ENCODE measurements at places on chromosomes 5 and 9. TPM values are rescaled to one million over a fixed set of nuclear protein-coding genes. Genes with fewer than 3 reads are reported as not detected.

DNA sequence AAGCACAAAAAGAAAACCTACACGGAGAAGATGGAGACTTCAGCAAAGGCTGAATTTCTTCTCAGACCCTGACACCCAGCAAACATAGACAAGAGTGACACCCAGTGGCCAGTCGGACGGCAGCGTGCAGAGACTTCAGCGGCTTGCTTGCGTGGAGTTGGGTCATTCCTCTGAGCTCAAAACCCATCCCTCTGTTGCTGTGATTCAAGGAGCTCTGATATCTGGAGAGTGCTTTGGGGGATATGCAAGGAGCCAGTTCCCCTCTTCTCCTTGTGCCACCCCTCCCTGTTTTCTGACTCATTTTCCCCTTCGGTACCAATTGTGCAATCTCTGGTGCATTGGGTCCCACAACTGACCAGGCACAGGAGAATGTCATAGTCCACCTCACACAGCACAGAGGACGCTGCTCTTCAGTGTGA lies 27.5 kb downstream of the SH3TC2 start:
- peak; percentile 54 for DNase-seq

GRCh38 chr5:156314416-156314815 lies 12.5 kb upstream of the SGCD start:
- no peak for DNase-seq

The TNC gene
- total RNA-seq, result not detected

DNA sequence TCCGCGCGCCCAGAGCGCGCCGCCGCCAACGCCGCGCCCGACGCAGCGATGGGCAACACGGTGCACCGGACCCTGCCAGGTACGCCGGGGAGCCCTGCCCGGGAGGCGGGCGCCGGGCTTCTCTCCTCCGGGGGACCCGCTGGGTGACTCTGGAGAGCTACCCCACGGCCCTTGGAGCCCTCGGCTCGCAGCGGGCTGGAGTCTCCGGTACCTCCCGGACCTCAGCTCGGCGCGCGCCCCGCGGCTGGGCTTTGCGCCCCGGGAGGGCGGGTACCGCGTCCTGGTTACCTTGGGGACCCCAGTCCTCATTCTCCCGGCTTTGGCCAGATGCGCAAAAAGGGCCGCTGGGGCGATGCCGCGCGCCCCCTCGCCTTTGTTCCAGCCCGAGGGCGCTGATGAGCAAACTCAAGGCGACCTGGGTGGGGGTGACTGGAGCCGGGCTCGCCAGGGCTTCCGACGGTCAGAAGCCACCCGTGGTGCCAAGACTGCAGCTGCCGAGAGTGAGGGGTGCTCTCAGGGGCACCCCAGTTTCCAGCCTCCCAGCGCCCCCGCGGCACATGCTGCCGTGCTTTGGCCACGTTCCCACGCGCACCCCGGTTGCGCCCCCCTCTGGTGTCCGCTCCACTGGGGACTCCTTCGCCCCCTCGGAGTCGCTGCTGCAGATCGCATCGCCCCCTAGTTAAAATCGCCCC lies 442 bp downstream of the NEURL1B start:
- DNase-seq, result peak; percentile 7

GRCh38 chr5:38595132-38595745 lies 38.8 kb upstream of the LIFR start:
- no peak for DNase-seq

- no peak for DNase-seq
These were observed 267.5 kb downstream of the ACTL7B start for GRCh38 chr9:108588246-108588645.

The PFDN1 gene
- 73.9 TPM for total RNA-seq

DNA sequence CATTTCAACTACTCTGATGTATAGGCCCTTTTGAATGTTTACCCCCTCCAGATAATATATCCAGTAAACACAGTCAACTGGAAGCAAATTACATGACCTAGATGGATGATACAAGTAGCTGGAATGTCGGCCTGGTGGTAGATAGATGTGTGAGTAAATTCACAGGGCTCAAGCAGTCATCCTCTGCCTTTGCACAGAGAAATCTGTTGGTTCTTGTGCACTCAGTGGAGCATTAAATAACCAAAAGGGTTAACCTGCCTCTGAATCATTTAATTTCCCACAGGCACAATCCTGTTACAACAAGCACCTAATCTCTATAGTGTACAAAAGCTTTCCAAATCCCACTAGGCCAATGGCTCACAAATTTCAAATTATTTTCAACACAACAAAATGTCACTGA lies 668.3 kb downstream of the DNAH5 start:
- no peak for DNase-seq

- no peak for DNase-seq
These were observed 131.1 kb downstream of the ST8SIA4 start for GRCh38 chr5:100772006-100772405.

- DNase-seq, result peak; percentile 94
These were observed at the start of gene RACK1 for GRCh38 chr5:181243564-181244343. Gene RACK1, minus strand, starts transcription at chr5:181243906. Its CDS starts 106 bp downstream, at chr5:181243800.

The TAS2R1 gene
- not detected for total RNA-seq

DNA sequence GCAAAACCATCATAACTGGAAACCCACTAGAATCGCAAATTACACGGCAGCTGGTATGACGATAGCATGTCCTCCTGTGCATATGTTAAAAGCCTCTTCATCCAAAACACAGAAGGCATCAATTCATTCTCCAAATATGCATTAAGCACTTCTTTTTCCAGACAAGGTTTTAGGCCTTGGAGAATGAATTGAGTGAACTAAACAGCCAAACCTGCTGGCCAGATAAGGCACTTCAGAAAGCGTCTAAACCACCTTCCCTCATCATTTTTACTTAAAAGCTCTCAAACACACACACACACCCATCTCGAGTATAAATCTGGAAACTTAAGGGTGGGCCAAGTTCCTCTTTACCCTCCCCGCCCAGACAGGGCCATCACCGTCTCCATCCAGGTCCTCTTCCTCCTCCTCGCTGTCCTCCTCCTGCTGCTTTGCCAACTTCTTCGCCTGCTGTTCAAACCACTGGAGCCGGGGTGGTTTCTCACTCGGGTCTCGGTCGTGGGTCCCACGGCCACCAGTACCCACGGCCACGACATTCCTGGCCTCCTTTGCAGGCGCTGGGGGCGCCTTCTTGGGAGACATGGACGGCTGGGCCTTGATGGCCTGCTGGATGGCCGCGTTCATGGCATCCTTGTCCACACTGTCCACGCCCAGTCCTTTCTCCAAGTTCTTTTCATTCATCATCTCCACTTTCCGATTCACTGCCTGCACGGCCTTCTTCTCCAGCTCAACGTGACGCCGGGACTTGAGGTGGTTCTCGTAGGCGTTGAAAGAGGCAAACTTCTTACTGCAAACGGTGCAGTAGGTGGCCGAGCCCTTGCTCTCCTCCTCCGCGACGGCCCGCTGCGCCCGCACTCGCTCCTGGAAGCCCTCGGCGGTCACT lies 696 bp downstream of the ZNF622 start:
- DNase-seq, result peak; percentile 33

The TGFBI gene
- total RNA-seq, result not detected

DNA sequence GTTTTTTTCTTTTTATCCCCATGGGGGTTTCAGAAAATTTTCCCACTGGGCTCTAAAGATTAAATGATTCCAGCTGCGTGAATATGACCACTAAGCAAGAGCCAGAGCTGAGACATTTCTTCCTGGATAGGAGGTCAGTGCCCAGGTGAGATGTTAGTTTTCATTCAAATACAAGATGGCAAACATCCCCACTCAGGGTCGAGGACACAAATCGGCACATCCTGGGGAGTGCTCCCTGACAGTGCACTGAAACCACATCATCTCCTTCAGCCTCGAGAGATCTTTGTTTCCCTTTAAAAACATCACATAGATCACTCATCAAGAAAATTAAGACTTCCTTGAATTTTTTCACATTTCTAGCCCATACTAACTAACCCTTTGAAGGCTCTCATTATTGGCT lies 273.2 kb upstream of the PANK3 start:
- no peak for DNase-seq

DNA sequence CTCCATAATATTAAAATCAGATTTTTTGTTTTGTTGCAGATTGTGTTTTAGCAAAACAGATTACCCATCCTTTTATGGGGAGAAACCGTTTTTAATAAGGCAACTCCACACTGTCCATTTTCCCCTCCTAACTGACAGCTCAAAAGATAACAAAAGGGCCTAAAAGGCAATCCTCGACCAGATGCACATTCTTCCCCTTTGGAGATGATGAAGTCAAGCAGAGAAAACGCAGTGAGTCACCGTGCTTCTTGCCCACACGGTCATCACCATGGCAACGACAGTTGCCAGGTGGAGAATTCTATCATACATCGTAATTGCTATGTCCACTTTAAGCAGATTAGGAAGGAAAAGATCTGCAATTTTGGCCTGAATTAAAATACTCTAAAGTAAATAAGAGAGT lies 96.4 kb downstream of the DIRAS2 start:
- DNase-seq, result no peak

The SPATA31D4 gene
- not detected for total RNA-seq

DNA sequence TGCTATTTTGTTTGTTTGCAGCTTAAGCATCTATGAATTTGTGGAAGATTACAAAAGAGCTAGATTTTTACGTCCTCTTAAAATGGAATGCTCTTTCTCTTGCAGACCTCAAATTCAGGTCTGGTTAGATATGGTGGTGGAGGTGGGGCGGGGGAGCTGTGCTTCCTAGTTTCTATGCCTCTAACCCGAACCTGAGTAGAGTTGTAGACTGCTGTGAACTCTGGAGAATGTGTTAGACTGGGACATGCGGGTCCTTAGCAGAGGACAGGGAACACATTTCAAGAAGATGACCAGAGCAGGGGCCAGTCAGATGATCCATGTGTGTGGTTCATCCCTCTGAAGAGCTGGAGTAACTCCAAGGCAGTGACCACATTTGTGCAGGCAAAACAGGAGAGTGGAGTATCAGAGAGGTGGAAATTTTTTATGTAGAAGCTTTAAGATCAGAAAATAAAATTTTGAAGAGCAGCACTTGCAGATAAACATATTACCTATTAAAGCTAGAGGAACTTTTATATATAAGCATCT lies 154.9 kb downstream of the FAM174A start:
- DNase-seq, result no peak

- no peak for DNase-seq
These were observed 66.5 kb downstream of the GALNT12 start for GRCh38 chr9:98873951-98874371.

Measured in OCI-LY7 (cell line).